Fibroblast of pulmonary artery (primary cell): ENCODE measurements at places on chromosomes 12 and 14.

DNA sequence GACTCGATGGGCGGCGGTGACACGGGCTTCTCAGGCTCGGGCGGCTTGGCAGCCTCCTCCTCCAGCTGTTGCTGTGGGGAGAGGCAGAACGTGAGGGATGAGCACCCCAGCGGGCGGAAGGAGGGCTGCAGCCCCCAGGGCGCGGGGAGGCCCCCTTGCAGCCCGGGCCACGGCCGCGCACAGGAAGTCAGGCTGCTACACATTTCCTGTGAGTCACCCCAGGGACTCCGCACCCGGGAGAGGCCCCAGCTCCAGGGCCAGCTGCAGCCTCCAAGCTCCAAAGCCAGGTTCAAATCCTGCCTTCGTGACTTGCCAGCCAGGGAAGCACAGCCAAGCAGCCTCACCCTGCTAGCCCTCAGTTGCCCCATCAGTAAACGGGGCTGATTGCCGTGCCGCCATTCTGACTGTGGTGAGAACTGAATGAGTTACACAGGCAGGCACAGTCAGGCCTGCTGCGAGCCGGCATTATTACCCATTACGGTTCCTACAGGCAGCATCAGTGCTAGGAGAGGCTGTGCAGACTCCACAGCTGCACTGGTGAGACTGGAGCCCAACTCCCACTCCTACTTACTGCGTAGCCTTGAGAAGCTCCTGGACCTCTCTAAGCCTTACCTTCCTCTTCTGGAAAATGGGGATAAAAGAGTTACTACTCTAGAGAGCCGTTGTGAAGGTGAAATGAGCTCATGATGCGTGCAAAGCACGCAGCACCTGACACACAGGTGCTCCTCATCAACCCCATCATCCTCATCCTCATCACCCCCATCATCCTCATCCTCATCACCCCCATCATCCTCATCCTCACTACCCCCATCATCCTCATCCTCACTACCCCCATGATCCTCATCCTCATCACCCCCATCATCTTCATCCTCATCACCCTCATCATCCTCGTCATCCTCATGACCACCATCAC lies 100.9 kb downstream of the NCOR2 start:
- peak; percentile 93 for DNase-seq

DNA sequence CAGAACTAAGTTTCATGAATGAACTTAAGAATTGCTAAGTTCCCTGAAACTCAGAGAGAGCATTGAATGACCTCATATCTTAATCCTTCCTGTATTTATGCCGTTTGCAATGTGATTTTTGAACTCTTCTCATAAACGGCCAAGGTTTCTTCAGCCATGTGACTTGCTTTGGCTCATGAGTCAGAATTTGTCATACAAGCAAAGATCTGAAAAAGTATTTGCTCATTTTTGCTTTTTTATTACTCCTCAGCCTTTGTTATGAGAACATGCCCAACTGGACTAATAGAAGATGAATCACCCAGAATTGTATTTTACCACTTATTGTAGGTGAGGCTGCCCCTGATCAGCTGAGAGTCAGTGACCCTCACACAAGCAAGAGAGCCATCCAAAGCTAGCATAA lies 693.8 kb downstream of the BCL11B start:
- no peak for DNase-seq

DNA sequence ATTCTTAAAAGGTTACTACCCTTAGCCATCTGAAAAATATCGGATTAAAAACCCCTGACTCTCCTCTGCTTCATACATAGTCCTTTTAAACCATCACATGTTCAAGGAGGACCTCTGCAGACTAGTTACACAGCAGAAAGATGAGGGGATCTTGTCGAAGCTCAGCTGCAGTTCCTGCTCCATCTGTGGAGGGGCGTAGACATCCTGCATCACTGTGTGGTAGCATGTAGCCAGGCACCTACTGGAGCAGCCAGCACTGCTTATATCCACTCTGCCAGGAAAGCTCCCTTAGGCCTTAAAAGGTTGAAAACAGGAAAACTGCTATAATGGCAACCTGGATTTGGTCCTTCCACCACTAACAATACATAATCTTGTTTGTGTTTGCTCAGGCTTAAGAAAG lies 57.6 kb upstream of the STRN3 start:
- no peak for DNase-seq

- DNase-seq = no peak
Observed at GRCh38 chr12:104742551-104743201, 215.4 kb downstream of the SLC41A2 start.

GRCh38 chr14:104431351-104431928 lies 148.1 kb upstream of the C14orf180 start:
- DNase-seq = no peak

DNA sequence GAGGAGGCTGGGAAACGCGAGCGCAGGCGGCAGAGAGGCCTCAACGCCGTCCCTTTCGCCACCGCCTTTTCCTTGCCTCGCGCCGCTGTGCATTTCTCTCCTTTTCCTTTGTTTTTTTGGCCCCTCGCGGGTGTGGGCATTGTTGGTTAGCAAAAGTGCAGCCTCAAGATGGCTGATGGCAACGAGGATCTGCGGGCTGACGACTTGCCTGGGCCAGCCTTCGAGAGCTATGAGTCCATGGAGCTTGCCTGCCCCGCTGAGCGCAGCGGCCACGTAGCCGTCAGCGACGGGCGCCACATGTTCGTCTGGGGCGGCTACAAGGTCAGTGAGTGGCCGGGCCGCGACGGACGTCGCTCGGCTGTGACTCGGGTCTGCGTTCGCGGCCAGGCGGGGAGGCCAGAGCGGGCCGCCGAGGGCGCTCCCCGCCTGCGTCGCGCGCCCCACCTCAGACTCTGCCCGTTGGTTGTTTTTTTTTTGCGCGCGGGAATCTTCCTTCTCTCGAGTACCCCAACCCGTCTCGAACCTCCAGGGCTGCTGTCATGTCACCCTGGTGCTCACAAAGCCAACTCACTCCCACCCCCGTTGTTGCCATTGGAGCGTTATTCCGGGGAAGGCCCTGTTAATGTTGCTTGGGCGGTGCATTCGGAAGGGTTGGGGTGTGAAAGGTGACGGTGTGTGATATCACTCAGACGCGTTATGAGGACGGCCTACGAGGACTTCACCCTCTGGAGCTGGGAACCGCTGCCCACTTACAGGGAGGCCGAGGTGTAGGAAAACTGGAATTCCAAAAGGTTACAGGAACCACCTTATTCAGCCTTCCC lies 558 bp downstream of the KLHDC2 start:
- DNase-seq = peak; percentile 60

- DNase-seq = no peak
Observed at GRCh38 chr14:101111620-101112290, 208.2 kb upstream of the RTL1 start.

DNA sequence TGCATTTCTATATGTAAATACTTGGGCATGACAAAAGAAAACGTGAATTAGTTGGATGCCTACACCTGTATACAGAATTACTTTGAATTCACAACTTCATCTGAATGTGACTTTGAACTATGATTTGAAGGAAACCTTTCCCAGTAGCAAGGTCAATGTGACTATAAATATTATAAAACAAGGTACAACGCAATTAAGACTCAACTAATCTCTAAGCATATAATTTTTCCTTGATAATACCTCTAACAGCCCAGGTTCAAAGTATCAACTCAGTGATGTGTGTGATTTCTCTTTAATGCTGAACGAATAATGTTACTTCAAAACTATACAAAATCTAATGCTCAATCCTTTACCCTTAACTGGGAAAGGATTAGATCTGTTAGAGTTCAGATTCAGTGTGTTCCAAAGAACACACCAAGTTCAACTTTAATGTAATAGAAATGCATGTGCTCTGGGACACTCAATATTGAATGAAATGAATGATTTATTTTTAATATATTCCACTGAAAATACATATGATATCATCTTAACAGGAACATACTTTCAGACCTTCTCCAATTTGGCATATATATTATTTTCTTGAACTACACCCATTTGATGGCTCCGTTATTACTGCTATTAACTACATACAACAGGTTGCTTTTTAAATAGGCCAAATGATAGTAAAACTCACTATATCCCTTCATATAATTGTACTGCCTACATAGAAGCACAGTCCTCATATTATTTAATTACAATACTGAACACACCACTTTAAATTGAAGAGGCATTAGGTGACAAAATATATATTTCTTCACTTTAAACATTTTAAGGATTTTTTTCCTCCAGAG lies 40.1 kb upstream of the MTERF2 start:
- DNase-seq = no peak

DNA sequence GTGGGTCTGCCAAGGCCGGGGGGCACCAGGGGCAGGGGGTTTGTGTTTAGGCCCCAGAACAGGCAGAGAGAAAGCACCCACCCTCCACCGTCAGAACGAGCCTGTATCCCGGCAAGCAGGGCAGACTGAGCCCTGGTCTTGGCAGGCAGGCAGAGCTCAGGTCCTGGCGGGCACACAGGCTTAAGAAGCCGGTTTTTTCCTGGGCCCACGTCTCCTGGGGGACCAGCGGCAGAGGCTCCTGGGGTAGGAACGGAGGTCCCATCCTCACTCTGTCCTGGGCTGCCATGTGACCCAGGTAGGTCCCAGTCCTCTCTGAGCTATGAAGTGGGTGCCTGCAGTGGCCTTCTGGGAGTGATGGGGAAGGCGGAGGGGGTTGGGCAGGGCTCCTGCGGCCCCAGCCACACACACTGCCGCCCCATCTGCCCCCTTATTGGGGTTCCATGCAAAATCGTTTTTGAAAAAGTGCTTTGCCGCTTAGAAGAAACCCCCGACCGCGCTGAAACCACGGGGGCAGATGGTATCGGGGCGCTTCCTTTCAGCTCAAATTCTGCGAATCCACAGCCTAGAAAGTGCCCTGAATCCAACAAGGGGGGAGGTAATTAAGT lies 24.2 kb downstream of the SH2B3 start:
- DNase-seq = no peak

DNA sequence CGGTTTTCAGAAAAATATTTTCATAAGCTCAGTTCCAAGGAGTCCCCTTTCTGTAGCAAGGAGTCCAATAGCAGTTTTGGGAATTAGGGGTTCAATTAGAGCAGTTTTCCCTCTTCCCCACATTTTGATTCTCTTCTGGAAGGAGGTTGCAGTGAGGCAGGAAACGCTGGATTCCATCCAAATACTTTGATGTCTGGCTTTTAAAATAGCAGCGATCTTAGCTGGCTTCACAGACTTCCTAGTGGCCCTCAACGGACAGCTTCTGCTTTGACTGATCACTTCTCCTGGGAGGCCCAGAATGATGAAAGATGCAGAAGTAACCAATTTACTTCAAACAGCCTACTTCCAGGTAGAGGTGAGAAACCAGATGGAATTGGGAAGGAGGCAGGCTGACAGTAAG lies 63.1 kb downstream of the C12orf75 start:
- peak; percentile 55 for DNase-seq

GRCh38 chr12:106919910-106920544 lies 35.7 kb upstream of the TMEM263 start:
- peak; percentile 76 for DNase-seq

GRCh38 chr12:120186654-120187053 lies 7.9 kb downstream of the GCN1 start:
- no peak for DNase-seq

DNA sequence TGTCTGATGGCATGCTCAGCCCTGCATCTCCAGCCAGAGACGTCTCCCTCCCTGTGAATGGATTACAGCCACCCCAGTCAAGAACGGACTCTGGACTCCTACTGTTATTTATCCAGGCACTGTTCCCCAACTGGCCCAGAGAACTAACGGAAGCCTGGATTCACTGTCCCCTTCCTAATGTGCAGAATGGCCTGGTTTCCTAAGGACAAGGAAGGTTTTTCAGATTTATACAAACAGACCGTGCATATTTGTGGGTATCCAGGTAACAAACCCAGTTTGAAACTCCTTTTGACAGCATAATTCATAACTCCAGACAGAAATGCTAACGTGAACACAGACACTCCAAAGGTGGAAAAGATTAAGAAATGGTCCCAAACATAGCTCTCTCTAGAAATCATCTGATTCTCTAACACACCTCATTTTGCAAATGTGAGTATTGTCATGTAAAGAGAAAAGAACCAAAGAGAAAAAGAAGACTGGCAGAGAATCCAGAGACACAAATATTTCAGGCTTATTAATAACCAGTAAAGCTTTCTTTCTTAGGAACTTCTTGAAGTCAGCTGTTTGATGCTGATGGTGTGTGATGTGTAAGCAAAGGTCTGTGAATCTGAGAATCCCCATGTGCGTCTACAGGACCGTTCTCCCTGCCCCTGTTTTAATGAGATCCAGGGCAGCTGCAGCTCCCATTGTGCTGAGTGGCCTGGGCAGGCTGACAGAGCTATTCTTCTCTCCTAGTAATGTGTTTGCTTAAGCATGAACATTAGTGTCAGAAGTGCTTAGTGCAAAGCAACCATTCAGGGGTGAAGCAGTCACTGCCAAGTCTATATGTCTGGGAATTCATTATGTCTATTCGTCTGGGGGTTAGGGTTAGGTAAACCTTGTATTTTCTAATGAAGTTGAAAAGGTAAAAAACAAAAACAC lies 86.8 kb upstream of the HIF1A start:
- peak; percentile 57 for DNase-seq

- DNase-seq = no peak
Observed at GRCh38 chr14:106665814-106666213, 1139.4 kb downstream of the TMEM121 start.

- no peak for DNase-seq
Observed at GRCh38 chr12:15427913-15428312, 105.6 kb downstream of the PTPRO start.

DNA sequence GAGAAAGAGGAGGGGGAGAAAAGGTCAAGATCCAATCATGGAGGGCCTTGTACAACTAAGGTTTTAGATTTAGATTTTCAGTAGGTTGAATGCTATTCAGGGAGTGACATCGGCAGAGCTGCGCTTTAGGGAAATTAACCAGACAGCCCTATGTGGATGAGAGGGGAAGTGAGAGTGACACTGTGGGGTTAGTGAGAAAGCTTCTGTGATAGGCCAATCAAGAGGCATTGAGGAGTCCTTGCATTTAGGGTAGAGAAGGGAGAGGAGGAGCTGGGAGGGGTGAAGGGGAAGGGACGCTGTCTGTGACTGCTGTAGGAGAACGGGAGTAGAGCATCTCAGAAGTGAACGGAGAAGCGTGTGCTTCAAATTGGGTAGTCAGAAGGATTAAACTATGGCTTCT lies 3.4 kb downstream of the HSD17B6 start:
- DNase-seq = no peak

- peak; percentile 26 for DNase-seq
Observed at GRCh38 chr12:19245666-19246065, 116.1 kb downstream of the PLEKHA5 start.

- no peak for DNase-seq
Observed at GRCh38 chr12:31728289-31728916, 418 bp downstream of the AMN1 start.

- DNase-seq = peak; percentile 40
Observed at GRCh38 chr14:100067971-100068959, 3.0 kb downstream of the EVL start.

GRCh38 chr12:93484315-93484981 lies 17.1 kb downstream of the MRPL42 start:
- peak; percentile 21 for DNase-seq

- peak; percentile 60 for DNase-seq
Observed at GRCh38 chr12:19288603-19289244, 150.6 kb upstream of the AEBP2 start.
